ENCODE measurements at places on chromosomes 3 and 15. TPM values are rescaled to one million over a fixed set of nuclear protein-coding genes. Genes with fewer than 3 reads are reported as not detected.

DNA sequence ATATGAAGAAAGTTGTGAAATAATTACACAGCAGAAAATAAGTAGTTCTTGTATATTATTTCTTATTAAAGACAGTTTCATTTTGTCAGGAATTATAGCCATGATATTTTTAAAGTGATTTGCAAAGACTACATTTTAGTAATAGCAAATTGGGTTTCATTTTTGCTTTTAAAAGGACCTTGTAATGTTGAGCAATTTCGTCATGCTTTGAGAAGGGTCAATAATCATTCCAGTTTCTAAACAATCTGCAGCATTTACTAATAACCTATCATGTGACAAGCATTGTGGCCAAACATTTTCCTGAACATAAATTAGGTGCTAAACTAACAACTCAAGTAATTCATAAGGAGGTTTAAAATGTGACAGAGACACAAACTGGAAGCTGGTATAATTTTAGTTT, 214.4 kb upstream of the CBLB start:
- no peak overlapping the region for H3K27ac ChIP-seq
- peaks cover 8% of the 10 kb centered on the region for H3K36me3 ChIP-seq
- no peak overlapping the region for H3K4me3 ChIP-seq
- no peaks in the 10 kb centered on the region for H3K27me3 ChIP-seq
- H3K4me1 ChIP-seq: no peaks in the 10 kb centered on the region

GRCh38 chr15:92545996-92546395, 109.6 kb downstream of the FAM174B start:
- no peak for DNase-seq
- no peak overlapping the region for H3K4me3 ChIP-seq
- H3K27ac ChIP-seq: no peak overlapping the region
- H3K27me3 ChIP-seq: peaks cover 13% of the 10 kb centered on the region

DNA sequence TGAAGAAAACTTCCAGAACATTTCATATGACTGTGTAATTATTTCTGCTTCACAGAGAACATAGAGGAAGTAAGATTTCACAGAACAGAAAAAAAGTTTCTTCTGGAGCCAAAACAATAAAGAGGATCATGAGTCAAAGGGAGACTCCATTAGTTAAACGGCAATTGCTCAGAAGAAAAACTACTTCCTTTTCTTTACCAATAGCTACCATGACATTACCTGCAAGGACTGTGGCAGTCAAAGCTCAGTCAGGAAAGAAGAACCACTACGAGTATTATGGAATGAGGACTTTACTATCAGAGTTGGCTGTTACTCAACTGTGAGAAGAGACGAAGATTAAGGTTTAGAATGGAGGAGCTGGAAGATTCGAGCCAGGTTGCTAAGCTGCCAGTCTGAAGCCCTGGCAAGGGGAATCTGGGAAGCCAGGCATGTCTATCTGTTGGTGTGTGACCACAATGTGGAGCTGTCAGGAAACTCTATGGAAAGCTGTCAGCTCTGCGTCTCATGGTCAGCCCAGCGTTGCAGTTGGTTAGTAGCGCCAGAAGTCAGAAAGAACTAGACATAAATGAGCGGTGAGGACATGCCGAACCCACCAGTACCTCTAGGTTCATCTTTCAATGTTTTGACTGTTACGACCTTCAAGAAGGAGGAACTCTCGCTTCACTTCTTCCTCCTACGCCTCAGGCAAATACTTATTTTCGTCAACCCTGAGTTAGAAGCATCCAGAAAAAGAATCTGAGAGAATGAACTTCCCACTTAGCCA, 604.3 kb downstream of the FGF12 start:
- H3K36me3 ChIP-seq: no peaks in the 10 kb centered on the region
- no peaks in the 10 kb centered on the region for H3K27me3 ChIP-seq
- H3K4me3 ChIP-seq: no peak overlapping the region
- no peak for DNase-seq
- no peak overlapping the region for H3K27ac ChIP-seq

Gene CNTN4
- total RNA-seq: not detected

DNA sequence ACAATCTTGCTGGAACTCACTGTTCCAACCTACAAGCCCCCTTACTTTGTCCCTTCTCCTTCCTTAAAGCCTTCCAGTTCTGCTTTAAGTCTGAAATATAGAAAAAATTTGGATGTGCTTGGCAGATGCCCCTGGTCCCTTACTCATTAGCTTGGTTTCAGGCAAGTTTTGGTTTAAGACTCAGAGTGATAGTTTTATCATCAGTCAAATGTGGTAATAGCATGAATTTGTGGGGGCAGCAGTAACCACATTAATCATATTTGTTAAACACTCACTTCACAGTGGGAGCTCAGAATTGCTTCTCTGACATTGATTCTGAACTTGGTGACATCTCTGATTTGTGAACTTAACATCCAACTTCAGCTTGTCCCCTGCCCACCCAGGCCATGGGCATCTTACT, 58.3 kb upstream of the ALDH1A3 start:
- peaks cover 15% of the 10 kb centered on the region for H3K27me3 ChIP-seq
- no peak overlapping the region for H3K4me3 ChIP-seq
- H3K4me1 ChIP-seq: no peaks in the 10 kb centered on the region
- H3K36me3 ChIP-seq: no peaks in the 10 kb centered on the region

DNA sequence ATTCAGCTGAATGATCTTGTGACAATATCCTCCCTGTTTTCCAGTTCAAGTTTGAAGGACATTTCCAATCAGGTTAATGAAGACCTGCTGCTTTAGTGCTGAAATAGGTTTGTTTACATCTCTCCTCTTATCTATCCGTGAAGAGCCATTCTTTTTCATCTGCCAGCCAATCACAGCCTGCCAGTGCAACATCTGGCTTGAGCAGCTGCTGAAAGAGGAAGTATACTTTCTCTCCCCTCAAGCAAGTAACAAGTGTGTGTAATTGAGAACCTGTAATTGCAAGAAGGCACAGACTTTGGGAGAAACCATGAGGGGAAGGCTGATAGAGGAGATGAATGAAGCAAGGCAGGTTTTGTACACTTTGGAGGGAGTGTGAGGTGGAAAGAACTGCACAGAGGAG, 404.3 kb downstream of the AGBL1 start:
- no peak overlapping the region for H3K27ac ChIP-seq
- no peaks in the 10 kb centered on the region for H3K36me3 ChIP-seq
- DNase-seq: no peak
- H3K4me1 ChIP-seq: no peaks in the 10 kb centered on the region
- no peak overlapping the region for H3K4me3 ChIP-seq
- H3K27me3 ChIP-seq: no peaks in the 10 kb centered on the region

DNA sequence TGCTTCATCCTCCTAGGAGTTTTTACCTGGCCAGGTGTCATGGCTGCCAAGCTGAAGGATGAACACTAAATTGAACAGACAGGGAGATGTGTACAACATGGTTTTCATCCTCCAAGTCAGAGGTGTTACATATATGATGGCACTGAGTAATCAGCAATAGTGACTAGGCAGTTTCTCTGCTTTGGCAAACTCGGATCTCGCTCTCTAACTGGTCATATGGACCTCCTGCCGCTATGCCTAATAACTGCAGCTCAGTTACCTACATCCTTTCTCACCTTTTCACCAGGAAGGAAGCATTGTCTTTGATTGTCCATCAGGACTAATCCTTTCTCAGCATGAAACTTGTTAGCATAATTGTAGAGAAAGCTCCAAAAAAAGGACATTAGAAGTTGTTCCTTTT, 175.9 kb upstream of the PLSCR5 start:
- DNase-seq: no peak
- H3K27ac ChIP-seq: no peak overlapping the region
- H3K4me1 ChIP-seq: no peaks in the 10 kb centered on the region
- no peaks in the 10 kb centered on the region for H3K27me3 ChIP-seq
- no peaks in the 10 kb centered on the region for H3K36me3 ChIP-seq

DNA sequence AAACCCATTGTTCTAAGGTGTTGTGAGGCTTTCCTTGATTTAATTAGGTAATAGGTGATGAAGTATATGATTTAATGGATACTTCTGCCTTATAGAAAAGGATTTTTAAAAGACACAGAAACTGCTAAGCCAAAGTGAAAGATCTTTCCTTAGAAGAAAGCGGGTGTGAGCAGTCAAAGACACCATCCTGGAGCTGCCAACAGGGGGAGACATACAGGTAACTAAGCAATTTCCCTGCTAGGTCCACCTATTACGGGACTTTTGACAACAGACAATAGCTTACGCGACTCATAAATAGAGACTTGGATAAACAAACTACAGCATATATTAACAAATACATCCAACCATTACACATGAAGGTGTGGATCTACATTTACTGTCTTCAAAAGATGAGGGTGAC, 669.5 kb downstream of the SQOR start:
- H3K27ac ChIP-seq: no peak overlapping the region
- DNase-seq: no peak
- no peaks in the 10 kb centered on the region for H3K36me3 ChIP-seq
- no peaks in the 10 kb centered on the region for H3K27me3 ChIP-seq
- H3K4me3 ChIP-seq: no peak overlapping the region

GRCh38 chr15:51227940-51228732, 110.3 kb downstream of the CYP19A1 start:
- peak; percentile 11 for DNase-seq
- peak overlapping the region; percentile 81 for H3K27ac ChIP-seq
- peaks cover 26% of the 10 kb centered on the region for H3K4me1 ChIP-seq
- H3K27me3 ChIP-seq: peaks cover 4% of the 10 kb centered on the region
- no peaks in the 10 kb centered on the region for H3K36me3 ChIP-seq

Gene UPK1B
- total RNA-seq: not detected

DNA sequence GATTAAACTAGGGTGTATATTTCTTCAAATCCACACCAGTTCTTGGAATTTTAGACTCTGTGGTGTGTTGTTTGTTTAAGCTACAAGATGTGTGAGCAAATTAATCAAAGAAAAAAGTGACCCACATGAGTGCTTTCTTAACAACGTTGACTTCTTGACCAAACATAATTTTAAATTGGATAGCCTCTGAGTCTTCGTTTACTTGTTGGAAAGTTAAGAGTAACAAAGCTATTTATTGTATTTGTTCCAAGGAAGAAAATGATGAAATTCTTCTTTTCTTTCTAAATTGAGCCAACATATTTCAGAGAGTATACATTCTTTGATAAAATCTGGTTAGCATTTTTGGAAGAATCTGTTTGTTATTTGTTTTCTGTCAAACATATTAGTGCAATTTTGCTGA, 99.9 kb upstream of the IGSF10 start:
- no peak overlapping the region for H3K27ac ChIP-seq
- no peaks in the 10 kb centered on the region for H3K36me3 ChIP-seq
- no peak overlapping the region for H3K4me3 ChIP-seq
- no peaks in the 10 kb centered on the region for H3K4me1 ChIP-seq

- H3K27ac ChIP-seq: no peak overlapping the region
- H3K4me3 ChIP-seq: no peak overlapping the region
- H3K36me3 ChIP-seq: peaks cover 11% of the 10 kb centered on the region
- no peaks in the 10 kb centered on the region for H3K27me3 ChIP-seq
- DNase-seq: no peak
Measured at GRCh38 chr15:90214553-90215196, 13.5 kb downstream of the SEMA4B start.

GRCh38 chr3:181265750-181266333, 276.3 kb upstream of the DNAJC19 start:
- H3K27ac ChIP-seq: no peak overlapping the region
- no peaks in the 10 kb centered on the region for H3K36me3 ChIP-seq
- H3K4me1 ChIP-seq: no peaks in the 10 kb centered on the region

Gene ATP13A4
- total RNA-seq: 0.31 TPM

DNA sequence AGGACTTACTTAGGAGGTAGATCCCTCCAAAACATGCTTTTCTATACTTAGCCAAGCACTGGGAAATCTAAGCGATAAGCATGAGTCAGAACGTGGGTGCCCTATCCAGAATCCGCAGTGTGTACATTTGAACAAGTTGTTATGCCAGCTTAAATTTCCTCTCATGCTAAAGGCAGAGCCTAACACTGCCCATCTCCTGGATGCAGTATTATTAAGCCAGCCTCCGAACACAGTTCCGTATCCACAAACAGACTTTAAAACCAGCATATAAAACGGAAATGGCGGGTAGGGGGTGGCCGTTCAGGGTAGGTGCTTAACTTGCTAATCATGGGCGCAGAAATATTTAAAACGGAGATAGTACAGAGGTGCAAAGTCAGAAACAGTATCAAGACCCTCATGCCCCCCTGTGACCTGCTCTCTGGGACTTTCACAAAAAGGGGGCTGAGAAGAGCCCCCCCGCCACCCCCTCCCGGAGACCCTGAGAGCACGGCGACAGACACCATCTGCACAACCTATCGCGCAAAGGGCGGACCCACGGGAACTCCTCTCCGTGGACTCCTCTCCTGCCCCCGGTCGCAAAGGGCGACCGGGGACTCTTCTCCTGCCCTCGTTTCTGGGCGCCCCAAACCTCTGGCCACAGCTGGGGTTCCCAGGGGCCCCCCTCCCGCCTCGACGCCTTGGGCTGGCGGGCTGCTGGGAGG, 889 bp upstream of the LRRIQ4 start:
- H3K27ac ChIP-seq: peak overlapping the region; percentile 89
- H3K4me3 ChIP-seq: peak overlapping the region; percentile 83
- H3K36me3 ChIP-seq: peaks cover 11% of the 10 kb centered on the region
- H3K27me3 ChIP-seq: peaks cover 5% of the 10 kb centered on the region
- peaks cover 49% of the 10 kb centered on the region for H3K4me1 ChIP-seq
- peak; percentile 12 for DNase-seq

Data from activated T-helper 1 cell treated with anti-CD3 and anti-CD28 coated beads, Interleukin-12 subunit alpha, Interleukin-12 subunit beta, Interleukin-2, Interleukin-4 antibody, amounts not matched to agents 30 ng/mL and 10 ng/mL and 1 ng/mL, durations not matched to agents 14 hours and 24 hours and 36 hours (primary cell).